ENCODE measurements at places on chromosomes 2 and 18.

GRCh38 chr2:219099329-219099728 is 38.6 kb upstream of the IHH start:
- DNase-seq = peak; percentile 61

DNA sequence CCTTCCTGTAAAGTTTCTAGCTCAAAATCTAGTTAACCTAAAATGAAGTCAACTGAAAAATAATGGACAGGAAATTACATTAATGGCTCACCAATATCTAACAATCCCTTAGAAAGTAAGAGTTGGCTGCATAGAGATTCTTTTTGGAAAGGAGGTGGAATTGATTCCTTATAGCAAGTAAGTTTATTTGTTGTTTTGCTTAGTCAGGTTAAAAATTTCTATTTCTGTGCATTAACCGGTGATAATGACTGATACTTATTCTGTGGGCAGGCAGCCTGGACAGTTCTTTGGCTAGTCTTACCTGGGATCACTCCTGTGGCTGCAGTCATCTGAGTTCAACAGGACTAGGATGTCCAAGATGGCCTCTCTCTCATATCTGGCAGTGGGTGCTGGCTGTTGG is 6.9 kb upstream of the BCL2L11 start:
- no peak for DNase-seq

- DNase-seq = no peak
Observed at GRCh38 chr18:59352250-59352855, 6.7 kb downstream of the LMAN1 start.

DNA sequence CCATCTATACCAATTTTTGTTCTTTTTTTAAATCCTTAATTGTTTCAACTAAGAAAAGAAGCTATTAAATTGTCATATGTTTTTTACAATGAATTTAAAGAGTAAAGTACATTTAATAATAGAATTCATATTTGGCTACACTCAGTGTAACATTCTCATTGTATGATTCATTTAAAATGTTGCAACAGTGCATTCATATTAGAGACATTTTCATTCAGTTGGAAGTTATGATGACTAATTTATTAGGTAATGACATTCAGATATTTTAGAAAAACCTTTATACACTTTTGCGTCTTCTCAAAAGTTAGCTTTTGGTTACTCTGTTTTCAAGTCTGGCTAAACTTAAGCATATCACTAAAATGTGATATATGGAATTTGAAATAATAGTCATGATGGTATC is 887.5 kb upstream of the NRXN1 start:
- peak; percentile 33 for DNase-seq

- DNase-seq = no peak
Observed at GRCh38 chr2:19000776-19001175, 357.6 kb downstream of the OSR1 start.

DNA sequence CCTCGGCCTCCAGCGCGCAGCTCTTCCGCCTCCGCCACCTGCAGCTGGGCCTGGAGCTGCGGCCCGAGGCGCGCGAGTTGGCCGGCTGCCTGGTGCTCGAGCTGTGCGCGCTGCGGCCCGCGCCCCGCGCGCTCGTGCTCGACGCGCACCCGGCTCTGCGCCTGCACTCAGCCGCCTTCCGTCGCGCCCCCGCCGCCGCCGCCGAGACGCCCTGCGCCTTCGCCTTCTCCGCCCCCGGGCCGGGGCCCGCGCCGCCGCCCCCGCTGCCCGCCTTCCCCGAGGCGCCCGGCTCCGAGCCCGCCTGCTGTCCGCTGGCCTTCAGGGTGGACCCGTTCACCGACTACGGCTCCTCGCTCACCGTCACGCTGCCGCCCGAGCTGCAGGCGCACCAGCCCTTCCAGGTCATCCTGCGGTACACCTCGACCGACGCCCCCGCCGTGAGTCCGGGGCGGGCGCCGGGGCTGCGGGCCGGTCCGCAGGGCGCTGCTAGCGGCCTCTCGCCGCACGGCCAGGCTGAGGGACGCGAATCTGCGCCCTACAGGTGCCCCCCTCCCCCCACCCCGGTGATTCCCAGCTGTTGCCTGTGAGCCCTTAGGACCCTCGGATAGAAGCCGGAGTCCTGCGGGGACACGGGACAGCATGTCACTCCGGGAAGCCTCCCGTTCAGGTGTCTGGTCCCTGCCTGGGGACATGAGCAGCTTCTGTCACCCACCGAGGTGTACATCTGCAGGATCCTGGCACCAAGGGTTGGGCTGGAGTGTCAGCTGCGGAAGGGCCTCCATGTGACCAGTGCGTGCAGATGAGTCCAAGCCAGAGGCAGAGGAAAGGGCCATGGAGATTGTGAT is 616 bp downstream of the RNPEPL1 start:
- DNase-seq = peak; percentile 83

- no peak for DNase-seq
Observed at GRCh38 chr18:48375150-48375800, 33.9 kb downstream of the ZBTB7C start.

DNA sequence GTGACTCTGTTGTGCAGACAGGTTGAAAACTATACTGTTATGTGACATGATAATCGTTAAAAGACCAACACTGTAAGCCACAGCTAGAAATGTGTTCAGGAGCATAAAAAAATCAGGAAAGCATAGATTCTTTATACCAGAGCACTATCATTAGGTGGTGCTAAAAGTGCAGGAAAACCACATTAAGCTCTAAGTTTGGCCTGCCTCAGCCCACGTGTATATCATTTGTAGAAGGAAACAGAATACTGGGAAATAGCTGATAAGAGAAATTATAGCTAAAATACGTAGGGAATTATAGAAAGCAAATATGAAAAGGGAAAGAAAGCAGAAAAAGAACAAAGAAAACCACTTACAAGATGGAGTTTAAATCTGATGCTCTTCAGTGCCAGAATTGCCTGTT is 26.5 kb upstream of the C2orf74 start:
- peak; percentile 48 for DNase-seq

- no peak for DNase-seq
Observed at GRCh38 chr2:73324126-73324725, 30.9 kb upstream of the EGR4 start.

DNA sequence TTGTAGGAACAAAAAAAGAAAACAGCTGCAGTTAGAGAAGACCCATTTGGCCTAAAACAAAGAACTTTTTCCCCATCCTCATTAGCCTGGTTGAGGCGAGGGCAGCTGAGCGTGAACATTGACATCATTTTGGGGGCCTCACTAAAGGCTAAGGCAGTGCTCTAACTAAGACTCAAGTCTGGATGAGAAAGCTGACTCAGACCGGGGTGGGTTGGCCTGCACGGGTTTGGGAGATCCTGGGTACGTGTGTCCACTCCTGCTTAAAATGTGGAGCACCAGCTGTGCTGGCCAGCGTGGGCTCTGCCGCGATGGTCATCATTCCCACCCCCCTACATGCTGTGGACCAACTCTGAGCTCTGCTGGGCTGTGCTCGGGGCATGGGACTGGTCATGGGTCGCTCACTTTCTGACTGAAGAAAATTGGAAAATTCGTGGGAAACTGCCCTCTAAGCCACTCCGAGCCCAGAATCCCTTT is 86.0 kb upstream of the TMEM247 start:
- no peak for DNase-seq

DNA sequence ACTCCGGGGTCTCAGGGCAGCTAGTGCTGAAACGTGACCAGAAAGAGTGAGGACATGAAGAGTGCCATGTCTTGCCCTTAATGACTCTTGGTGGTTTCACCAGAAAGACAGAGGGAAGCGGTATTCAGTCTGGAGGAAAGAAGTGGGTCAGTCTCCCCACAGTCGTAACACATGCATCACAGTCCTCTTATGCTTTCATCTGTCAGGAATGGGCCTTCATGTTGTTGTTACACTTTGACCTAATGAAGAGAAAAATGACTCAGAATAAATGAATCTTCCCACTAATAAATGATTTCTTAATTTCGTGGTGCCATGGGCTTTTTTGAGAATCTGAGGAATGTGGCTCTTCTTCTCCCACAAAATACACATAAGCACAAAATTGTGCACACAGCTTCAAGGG is 103.2 kb downstream of the SLC8A1 start:
- DNase-seq = peak; percentile 74

- DNase-seq = no peak
Observed at GRCh38 chr2:239731998-239732665, 293.0 kb downstream of the NDUFA10 start.

DNA sequence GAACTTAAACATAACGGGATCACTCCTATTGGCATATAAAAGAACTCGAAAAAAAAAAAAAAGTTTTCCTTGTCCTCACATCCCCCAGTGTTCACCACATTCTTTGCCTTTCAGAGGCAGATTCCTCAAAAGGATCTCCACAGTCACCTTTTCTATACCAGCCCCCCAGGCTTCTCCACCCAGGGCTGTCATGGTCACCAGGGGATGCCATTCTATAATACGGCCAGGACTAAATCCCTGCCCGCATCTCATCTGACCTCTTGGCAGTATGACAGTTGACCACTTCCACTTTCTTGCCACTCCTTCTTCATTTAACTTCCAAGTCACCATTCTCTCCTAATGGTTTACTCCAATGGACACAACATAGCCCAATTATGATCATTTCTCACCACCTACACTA is 29.3 kb downstream of the SOS1 start:
- no peak for DNase-seq

DNA sequence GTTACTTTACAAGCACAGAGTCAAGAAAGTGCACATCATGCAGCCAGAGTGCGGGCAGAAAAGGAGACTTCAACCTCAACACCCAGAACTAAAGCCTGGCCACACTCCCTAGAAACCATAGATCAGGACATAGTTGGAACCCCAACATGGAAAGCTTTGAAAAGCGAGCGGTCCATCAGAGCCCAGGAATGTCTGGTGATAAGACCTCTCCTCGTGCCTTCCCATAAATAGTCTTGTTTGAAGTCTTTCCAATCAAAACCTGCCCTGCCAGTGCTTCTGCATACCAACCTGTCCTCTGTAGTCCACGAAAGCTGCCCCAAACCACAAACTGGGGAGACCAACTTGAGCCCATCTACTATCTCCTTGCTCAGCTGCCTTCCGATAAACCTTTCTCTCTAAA is 55.5 kb downstream of the NEURL3 start:
- DNase-seq = no peak

GRCh38 chr2:187362151-187362550 is 85.9 kb downstream of the CALCRL start:
- no peak for DNase-seq

GRCh38 chr18:77132369-77133050 is at the start of gene MBP:
Gene MBP, minus strand, starts transcription at chr18:77132783. Its CDS starts 27,522 bp downstream, at chr18:77105261.
- DNase-seq = peak; percentile 52

DNA sequence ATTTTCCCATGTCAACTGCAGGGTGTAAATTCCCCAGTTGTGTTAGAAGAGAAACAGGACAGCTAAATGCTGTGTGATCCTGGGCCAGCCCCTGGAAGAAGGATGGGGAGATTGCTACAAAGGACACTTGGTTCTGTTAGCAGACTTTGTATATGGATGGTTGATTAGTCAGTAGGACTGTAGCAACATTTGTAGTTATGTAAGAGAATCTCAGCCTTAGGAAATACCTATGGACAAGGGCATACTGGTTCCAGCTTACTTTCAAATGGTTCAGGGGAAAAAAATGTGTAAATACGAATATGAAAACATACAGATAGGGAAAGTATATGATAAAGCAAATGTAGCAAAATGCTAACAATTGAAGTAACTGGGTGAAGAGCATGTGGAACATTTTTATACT is 47.6 kb downstream of the GNAL start:
- DNase-seq = no peak

DNA sequence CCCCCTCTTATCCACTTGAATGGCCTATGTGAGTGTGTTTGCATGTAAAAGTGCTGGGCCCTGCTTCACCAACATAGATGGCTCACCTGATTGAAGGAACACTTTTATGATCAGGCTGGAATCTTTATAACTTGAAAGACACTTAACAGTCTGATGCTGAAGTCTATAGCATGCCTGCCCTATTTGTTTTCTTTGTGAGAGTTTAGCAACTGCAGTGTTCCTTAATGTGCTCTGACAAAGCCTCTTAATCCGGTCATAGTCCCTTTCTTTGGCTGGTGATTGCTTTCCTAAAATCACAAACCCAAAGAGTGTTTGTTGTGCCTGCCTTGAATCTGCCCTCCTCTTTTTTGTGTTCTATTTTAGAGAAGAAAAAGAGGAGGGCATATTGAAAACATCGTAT is 1382.8 kb upstream of the CELF4 start:
- no peak for DNase-seq

GRCh38 chr2:39845460-39846146 is 66.5 kb upstream of the THUMPD2 start:
- no peak for DNase-seq

GRCh38 chr2:65647249-65647842 is 214.9 kb upstream of the SPRED2 start:
- no peak for DNase-seq

DNA sequence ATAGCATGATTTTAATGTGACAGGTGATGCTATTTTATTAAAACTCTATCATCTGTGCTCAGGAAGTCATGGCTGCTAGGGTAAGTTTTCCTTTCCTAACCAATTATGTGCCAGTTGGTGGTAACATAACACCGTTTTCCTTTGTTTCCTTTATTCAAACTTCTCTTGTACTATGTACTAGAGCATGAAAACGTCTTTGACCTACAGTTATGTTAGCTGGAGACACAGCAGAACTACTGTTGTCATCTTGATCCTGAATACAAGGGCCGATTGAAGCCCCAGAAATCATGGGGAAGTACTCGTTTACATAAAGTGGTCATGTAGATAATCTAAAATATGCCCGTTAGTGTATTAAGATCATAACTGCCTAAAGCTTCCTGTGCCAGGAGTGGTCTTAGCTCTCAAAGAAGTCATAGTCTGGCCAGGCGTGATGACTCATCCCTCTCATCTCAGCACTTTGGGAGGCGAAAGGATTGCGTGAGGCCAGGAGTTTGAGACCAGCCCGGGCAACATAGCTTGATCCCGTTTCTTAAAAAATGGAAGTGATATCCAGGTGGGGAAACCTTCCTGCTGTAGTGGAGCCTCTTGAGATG is 20.5 kb downstream of the NEDD4L start:
- no peak for DNase-seq

- no peak for DNase-seq
Observed at GRCh38 chr2:105274046-105274445, 32.5 kb downstream of the GPR45 start.

- DNase-seq = no peak
Observed at GRCh38 chr18:30632071-30632698, 410.4 kb downstream of the DSC3 start.

GRCh38 chr2:11719230-11719977 is 27.0 kb upstream of the LPIN1 start:
- DNase-seq = no peak

DNA sequence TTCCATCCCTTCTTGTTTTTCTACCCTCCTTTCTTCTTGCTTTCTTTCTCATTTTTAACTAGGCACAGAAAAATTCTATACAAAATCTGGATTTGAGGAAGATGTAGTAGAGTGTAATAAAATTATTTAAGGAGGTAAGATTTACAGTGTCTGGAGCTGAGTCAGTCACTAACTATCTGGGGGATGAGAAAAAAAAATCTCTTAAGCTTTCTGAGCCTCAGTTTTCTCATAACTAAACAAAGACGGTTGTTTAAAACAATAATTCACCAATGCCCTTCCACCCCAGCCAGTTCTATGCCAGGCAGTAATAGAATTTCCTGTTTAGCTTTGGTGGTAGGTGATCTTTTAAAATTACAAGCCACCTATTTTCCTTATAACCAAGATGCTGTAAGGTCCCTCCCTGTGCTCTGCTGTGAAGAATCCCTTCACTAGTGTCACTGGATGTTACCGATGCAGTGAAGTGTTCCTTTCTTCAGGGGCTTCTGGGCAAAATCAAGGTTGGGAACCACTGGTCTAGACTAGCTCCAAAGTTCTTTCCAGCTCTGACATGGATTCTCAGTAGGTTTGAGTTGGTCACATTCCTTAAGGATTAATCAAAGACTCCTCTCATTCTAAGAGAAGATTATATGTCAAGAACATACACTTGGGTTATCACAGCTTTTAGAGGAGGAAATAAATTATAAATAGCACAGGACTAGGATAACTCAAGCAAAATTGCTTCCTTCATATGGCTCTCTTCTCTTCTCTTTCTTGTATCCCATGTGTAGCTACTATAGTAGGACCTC is 289.0 kb downstream of the CDH2 start:
- DNase-seq = peak; percentile 5

Data from GM03348 (cell line).